ENCODE measurements at places on chromosomes 12 and 14.

GRCh38 chr14:100823413-100824080 lies 2.4 kb upstream of the MEG3 start:
- no peak for DNase-seq

- DNase-seq, result no peak
Observed at GRCh38 chr12:63805704-63806672, 26.3 kb downstream of the RXYLT1 start.

DNA sequence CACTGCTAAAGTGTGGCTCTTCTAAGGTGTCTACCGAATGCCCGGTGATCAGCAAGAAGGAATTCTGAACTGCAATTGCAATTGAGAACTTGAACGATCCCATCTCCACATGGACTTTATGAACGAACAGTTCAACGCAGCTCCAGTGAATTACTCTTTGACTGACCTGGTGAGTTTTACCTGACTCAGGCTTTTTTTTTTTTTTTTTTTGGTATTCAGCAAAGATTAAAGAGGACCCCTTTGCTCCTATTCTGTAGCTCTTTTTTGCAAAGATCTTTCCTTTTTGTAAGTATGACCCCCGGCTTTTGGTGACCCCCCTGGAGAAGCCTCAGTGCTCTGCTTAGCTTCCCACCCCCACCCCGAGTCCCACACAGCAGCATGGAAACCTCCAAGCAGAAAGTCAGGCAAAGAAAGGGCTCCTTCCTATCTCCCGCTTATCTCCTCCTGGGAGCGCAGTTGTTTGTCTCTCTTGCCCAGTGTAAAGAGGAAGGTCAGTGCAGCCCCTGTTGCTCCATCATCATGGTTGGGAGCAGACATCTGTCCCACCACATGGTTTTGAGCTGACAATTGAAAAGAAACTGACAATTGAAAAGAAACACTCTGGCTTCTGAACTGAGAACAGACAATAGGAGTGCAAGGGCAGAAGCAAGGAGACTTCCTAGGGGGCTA lies 72.1 kb upstream of the DIO3 start:
- DNase-seq, result no peak

GRCh38 chr14:78123650-78124253 lies 46.4 kb upstream of the NRXN3 start:
- DNase-seq, result no peak

DNA sequence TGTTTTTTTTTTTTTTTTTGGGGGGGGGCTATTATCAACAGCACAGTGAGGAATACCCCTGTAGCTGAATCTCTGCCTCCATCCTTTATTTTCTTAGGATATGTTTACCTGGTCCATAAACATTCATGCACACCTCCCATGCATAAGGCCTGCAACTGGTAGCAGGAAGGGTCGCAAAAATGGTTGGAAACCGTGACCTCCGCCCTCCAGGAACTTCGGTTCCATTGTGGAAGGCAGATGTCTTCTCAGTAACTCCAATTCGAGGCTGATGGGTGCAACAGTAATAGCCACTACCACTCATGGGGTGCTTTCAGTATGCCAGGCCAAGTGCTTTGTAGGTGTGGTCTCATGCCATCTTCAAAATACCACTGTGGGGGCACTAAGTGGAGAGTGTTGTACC lies 40.2 kb downstream of the ACACB start:
- DNase-seq, result no peak

- DNase-seq, result no peak
Observed at GRCh38 chr12:88960213-88960878, 380.1 kb upstream of the KITLG start.

- no peak for DNase-seq
Observed at GRCh38 chr14:93299416-93299815, 33.4 kb downstream of the BTBD7 start.

GRCh38 chr14:75334549-75335051 lies 56.0 kb downstream of the FOS start:
- DNase-seq, result no peak

GRCh38 chr12:84661786-84662185 lies 250.8 kb downstream of the SLC6A15 start:
- no peak for DNase-seq

- DNase-seq, result no peak
Observed at GRCh38 chr12:120412421-120412820, 25.5 kb upstream of the COX6A1 start.

DNA sequence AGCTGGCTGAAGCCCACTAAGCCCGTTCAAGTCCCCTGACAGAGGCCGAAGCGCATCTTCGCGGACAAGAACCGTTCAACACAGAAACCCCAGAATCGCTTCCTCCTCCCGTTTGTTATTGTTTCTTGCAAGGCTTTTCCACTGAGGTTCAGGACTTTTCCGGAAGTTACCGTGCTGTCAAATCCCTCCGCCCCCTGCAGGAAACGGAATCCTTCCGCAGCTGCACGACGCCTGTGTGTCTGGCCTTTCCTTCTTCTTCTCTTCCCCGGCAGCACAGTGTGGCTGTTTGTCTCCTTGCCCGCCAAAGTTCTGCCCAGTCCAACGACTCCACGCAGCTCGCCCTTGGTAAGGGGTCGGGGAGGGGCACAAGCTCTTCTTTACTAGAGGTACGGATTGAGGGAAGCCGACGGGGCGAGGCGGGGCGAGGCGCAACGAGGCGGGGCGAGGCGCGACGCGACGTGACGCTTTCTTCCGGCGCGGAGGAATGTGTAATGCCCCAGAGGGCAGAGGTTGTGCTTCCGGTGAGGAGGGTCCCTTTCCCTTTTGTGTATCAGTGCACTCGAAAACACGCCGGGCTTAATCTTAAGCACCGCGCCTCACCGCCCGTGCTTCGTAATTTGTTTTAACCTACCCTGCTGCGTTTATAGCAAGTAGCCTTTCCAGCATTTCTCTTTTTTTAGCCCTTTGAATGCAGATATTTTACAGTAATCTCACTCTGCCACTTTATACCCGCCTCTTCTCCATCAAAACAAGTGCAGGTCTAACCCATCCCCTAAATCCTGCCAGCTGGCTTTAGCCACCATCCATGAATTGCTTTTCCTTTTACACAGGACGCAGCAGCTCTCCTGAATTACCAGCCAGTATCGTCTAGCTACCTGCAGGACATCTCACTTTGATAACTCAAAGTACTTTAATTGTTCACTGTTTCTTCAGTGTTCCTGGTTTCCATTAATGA lies at the start of gene KDM5A:
Gene KDM5A, minus strand, starts transcription at position 179 of the 955 bp plus-strand sequence. CDS start 229 bp downstream, outside the sequence.
- DNase-seq, result peak; percentile 79

GRCh38 chr12:25829192-25829591 lies 129.3 kb upstream of the RASSF8 start:
- no peak for DNase-seq

- no peak for DNase-seq
Observed at GRCh38 chr12:122137681-122138080, 36.3 kb downstream of the IL31 start.

- DNase-seq, result no peak
Observed at GRCh38 chr12:20409607-20410377, 41.5 kb downstream of the PDE3A start.
